ENCODE measurements at places on chromosomes 7 and 10.
A peak's percentile ranks its signal among the peaks of the same experiment; 100 is the strongest.

GRCh38 chr10:27457261-27457945, 46.7 kb upstream of the RAB18 start:
- no peak for DNase-seq

- no peak for DNase-seq
These were observed 35.2 kb downstream of the EPHB4 start for GRCh38 chr7:100791881-100792666.

GRCh38 chr7:77561352-77561751, 24.3 kb downstream of the PTPN12 start:
- no peak for DNase-seq

GRCh38 chr7:114924038-114924712, 2.3 kb downstream of the MDFIC start:
- DNase-seq, result no peak

DNA sequence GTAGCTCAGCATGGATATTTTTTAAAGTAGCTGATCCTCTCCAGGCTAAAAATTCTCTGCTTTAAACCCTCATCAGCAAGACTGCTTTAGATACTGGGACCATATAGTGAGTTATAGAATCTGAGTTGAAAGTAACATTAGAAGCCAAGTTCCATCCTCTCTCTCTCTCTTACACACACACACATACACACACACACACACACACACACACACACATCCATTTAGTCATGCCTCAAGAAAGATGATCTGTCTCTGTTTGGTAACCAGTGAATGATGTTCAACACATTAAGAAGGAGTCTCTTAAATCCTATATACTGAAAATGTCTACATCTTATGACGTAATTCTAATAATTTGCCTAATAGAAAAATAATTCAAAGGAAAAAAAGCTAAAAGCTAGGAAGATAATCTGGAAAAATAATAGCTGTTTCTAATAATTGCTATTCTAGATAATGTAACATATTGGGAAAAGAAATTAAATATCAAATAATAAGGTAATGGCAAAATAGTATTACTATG, 16.9 kb upstream of the ATP6V0A4 start:
- no peak for DNase-seq

DNA sequence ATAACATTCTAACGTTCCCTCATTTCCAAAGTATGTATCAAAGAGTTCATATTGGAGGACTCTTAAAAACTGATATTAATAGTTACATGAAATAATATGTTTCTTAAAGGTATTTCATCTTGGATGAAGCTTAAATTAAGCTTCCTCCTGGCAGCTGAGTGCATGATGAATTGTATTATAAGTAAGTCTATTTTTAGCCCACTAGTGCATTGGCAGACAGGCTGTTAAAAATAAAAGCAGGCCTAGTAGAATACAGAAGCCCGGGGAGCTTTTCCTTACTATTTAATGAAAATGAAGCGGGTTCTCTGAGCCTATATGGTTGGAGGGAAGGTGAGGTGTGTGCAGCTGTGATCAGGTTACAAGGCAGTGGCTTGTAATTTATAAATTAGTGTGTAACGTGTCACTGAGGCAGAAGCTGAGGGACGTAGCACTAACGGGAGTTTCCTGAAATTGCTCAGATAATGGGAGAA, 130.7 kb upstream of the KMT2E start:
- no peak for DNase-seq

- DNase-seq, result no peak
These were observed 440 bp downstream of the CTNNA3 start for GRCh38 chr10:67695555-67695954.

GRCh38 chr10:71127104-71127503, 85.3 kb upstream of the UNC5B start:
- DNase-seq, result peak; percentile 37

DNA sequence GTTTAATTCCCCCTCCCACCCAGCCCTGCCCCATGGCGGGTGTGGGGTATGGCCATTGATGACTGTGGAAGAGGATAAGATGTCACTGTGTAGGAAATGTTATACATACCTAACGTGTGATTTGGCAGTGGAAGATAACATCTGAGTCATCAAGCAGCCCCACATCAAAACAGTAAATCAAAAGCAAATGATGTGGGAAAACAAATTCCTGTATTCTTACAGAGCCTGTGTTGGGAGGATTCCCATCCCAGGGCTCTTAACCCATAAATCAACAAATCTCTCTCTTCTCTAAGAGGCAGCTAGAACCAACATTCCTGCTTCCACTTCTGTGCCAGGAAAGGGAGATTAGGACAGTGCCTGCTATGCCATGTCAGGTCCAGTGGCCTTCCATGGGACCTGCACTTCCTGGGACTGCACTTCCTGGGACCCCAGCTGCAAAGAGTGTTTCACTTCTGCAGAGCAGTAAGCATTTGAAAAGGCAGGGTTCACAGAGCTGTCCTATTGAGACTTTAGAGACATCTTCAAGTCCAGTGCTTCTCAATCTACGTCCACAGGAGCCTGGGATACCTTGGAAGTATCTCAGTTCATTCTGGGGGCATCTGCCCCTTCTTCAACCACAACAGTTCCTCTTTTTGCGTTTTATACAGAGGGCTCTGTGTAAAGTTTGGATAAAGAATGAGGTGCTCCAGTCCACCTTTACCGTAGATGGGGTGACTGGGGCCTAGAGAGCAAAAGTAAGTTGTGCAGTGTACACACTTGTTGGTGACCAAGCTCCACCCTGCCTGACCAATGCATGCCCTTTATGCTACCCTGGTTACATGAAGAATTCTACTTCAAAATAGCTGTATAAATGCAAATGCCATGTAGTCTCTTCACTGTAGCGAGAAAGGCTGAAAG, 45.7 kb downstream of the ATXN7L1 start:
- no peak for DNase-seq

DNA sequence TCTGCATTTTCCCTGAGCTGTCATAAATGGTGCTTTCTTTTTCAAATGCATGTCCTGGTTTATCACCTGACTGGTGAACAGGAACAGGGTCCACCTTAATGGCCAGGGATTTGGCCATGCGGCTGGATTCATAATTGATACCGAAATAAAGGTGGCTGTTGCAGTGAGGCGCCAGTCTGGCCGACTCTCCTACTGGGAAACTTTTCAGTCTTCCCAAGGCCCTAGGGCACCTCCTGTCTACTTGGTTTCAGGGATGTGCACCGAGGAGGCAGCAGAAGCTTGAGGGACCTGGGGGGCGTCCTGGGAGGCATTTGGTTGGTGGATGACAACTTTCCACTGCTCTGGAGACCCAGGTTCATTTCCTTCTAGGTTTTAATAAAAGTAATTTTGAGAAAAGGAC, 46.4 kb upstream of the FIGNL1 start:
- DNase-seq, result no peak

DNA sequence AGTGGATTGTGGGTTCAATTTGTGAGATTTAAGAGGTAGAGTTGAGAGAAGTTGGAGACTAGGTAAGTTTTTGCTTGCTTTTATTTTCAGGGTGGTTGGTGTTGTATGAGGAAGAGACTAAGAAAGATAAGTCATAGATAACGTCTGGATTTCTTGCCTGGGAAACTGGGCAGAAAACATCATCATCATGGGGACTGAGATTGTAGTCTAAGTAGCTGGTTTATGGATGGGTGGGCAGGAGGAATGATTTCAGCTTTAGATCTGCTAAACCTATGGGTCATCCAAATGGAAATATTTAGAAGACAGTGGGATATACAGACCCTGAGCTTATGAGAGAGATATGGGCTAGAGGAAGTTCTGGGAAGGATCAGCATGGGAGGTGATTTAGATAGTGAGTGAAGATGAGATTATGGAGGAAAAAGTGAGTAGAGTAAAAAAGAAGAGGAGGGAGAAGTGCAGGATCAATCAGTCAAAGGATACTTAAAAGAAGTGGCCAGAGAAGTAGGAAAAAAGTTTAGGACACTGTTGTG, 169.8 kb downstream of the WNT2 start:
- DNase-seq, result no peak

- DNase-seq, result no peak
These were observed 85.0 kb upstream of the FAM180A start for GRCh38 chr7:135833642-135834041.

- DNase-seq, result no peak
These were observed 7.7 kb downstream of the CCDC136 start for GRCh38 chr7:128799451-128799850.
